ENCODE measurements at places on chromosomes 1 and 21.

DNA sequence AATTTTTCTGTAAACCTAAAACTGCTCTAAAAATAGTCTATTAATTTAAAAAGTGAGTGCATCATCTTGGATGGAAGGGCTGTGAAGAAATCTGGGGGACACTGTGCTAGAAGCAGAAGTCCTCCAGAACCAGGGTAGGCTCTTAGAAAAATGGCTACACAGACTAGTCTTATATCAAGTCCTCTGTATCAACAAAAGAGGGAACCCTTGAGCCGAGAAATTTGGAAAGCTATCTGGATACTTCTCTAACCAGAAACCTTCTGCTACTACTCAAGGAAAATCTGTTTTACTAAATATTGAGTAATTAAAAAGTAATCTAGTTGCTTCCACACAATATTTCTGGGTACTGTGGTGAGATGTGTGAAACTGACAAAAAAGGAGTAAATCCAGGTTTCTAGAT is 92.1 kb downstream of the WDR3 start:
- no peak for DNase-seq

- DNase-seq = peak; percentile 92
Observed at GRCh38 chr1:203795441-203796235, at the start of the genes ZBED6 and ZC3H11A. TSS of gene ZBED6 (plus strand) at chr1:203795623. CDS start at chr1:203797523, 1,900 bp downstream. TSS of gene ZC3H11A (plus strand) at chr1:203795623. CDS start at chr1:203817071, 21,448 bp downstream.

- DNase-seq = no peak
Observed at GRCh38 chr1:246280551-246280950, 226.5 kb downstream of the SMYD3 start.

- no peak for DNase-seq
Observed at GRCh38 chr1:65946376-65946775, 153.7 kb downstream of the PDE4B start.

DNA sequence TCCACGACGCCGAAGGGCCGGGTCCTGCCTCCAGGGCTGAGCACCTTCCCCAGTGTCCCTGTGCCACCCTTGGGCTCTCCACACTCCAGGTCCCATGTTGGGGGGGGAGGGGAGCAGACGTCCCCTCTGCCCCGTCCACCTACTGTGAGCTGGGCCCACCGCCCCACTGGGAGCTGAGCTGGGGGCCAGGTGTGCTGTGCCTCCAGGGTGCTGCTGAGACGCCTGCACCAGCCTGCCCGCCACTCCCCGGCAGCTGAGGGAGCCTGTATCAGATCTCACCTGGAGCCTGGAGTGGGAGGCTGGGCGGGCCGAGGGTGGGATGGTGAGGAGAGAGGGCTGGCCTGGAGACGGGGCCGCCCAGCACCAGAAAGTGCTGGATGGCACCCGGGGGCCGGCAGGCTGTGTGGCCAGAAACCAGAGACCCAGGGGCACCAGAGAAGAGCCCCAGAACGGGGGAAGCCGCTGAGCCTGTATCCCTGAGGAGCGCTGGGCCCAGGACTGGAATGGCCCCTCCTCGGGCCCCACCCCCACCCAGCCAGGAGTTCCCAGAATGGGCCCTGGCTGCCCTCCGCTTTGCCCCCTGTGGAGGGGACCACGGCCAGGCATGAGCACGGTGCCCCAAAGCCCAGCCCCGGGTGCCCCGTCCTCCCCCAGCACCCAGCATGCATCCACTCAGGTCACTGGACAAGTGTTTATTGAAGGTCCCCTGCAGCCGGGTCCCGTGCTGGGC is 3.4 kb downstream of the TNFRSF18 start:
- DNase-seq = no peak

GRCh38 chr1:78619446-78619802 is 824 bp upstream of the IFI44L start:
- DNase-seq = no peak

DNA sequence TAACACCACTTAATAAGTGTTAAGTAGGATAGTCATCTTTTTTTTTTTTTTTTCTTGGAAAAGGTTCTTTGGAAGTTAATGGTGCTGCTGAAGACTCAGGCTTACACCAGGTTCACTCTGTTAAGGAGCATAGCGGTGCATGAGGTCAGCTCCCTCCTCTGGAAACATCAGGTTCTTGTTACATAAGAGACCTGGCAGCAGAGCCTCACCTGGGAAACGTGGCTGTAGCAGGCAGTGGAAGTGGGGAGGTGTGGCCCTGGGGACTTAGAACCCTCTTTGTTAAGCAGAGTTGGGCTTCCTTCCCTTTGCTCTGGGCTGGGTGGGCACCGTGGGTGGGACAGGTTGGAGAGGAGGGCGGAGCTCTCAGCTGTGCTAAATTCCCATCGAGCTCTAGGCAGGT is 104.1 kb downstream of the CNIH3 start:
- no peak for DNase-seq

DNA sequence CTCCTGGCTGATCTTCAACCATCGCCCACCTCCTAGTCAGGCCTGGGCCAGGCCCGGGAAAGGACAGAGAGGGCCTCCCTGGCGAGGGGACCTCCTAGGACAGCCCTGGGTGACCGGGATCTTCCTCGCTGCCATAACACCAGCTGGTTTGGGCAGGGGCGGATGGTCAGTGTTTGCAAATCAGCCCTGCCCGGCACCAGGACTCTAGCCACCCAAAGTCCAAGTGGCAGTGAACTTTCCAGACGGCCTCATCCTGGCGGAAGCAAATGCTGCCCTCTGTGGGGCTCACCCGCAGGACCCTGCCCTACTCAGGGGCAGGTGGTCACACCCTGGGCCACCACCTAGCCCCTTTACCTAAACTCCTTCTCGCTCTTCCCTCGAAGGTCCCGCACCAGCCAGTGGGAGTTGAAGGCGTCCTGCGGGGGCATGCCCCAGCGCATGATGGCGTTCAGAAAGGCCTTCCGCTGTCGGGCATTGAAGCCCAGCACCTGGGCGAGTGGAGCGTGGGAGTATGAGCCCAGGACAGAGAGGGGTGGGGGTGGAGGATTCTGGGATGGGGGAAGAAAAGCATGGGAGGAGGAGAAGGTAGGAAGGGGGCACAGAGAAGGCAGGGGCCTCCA is 55.3 kb downstream of the CHD5 start:
- DNase-seq = no peak

DNA sequence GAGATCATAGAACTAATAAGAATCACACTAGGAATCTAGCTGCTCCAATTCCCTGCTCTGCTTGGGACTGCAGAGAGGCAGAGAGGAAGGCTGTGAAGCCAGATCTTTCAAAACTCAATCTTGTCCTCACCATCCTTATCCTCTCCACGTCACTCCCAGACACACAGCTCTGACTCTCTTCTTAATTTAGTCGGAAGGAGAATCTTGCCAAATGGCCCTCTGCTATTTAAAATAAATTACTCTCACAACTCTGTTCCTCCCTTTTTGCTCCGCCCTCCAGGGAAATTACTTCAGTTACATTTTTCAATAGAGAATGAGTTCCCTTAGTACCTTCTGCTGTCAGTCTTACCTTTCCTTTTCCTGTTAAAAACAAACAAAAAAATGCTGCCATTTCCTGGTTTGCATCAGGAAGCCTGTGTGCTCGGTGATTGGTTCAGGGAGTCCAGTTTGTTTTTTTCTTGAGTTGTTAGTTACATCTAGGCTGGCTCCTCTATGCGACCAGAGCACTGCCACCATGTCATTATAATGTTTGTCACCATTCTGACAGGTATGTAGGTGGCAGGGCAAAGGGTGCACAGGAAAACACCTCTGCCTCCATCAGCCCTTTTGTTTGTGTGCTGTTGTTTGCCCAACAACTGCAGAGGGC is 80.1 kb downstream of the FCRL5 start:
- DNase-seq = no peak

- DNase-seq = peak; percentile 75
Observed at GRCh38 chr21:45981151-45982091, at the start of gene COL6A1. TSS of gene COL6A1 (plus strand) at chr21:45981770. CDS start at chr21:45981851, 81 bp downstream.

DNA sequence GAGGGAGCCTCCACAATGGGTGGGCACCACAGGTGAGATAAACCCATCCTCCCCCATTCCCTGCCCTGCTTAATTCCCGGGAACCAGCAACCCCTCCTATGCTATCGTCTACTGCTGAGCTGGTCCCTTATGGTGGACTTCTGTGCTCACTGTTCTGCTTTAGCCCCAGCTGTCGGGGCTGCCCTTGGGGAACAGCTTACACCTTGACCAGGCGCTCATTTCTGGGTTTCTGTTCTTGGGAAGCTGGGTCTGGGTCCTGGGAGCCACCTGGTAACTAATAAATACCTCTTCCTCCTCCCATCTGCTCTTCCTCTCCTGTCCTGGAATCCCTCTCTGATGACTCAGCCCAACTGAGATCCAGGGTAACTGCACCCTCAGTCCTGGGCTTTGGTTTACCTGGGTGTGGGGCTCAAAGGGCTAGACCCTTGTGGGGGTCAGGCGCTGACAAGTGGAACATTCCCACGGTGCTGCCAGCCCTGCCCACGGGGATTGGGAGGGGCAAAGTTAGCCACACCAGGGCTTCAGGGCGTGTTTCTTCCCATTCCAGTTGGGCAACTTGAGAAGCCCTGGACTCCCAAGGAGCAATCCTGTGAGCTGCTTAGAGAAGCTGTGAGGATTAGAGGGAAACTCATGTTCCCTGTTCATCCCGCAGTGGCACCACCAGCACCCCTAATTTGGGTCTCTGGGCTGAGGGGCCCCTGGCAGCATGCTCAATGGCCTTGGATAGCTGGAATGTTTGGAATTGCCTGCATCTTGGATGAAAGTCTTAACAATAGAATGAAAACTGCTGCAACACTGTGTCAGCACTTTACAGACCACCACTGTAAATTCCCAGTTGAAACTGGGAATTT is 1.6 kb downstream of the PCAT6 start:
- no peak for DNase-seq

DNA sequence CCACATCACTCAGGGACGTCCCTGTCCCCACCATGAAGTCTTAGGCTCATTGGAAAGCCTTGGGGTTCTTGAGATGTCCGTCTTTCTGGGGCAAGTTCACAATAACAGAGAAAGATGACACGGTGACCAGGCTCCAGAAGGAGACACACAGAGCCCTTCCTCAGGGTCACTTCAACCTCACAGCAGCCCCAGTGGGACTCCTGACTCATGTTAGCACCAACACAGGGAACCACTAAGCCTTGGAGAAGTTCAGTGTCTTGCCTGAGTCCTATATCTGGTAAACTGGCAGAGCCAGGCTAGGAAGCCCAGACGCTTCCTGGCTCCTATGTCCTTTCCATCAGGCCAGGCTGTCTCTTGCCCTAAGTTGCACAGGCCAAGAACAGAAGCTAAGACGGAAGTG is 199.1 kb downstream of the HIVEP3 start:
- no peak for DNase-seq

GRCh38 chr1:93694819-93695218 is 13.2 kb upstream of the BCAR3 start:
- no peak for DNase-seq

DNA sequence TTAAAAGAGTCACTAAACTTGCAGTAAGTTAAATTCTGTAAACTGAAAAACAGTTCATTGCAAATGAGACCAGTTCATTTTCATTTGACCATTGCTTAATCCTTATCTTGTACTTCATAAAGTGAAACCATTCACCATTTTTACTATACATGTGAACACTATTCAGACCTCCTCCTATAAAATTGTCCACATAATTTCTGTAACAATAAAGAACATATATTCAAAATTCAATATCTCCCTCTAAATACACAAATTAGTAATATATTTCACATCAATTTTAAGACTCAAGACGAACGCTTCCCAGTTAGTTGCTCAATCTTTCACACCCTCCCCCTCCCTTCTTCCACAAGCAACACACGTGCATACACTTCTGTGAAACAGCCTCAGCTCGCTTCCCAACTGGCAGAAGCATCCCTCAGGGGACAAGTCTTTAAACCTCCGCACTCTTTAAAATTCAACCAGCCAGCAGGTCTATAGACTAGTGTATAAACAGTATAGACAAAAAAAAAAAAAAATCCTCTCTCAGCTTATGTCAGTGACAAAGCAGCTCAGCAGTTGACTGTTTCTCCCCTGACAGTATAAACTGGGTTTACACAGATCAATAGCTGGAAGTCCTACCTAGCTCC is 99.6 kb downstream of the DENND1B start:
- no peak for DNase-seq

- no peak for DNase-seq
Observed at GRCh38 chr1:116478621-116479020, 92.2 kb downstream of the CD58 start.

DNA sequence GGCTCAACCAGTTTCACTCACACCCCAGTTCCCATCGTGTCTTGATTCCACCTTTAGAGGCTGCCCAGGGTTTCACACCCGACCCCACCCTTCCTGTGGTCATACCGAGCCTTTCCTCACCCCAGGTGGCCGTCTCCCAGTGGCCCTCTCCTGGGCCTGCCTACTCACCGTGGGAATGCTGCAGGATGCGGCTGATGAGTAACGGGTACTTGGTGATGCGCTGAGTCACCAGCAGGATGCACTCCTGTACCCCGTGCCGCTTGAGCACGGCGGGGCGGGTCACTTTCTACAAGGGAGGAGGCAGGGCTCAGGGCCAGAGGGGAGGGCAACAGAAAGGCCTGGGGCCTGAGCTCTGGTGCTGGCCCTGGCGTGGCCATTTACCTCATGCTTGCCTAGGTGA is 16.4 kb downstream of the ARHGEF2 start:
- peak; percentile 83 for DNase-seq

DNA sequence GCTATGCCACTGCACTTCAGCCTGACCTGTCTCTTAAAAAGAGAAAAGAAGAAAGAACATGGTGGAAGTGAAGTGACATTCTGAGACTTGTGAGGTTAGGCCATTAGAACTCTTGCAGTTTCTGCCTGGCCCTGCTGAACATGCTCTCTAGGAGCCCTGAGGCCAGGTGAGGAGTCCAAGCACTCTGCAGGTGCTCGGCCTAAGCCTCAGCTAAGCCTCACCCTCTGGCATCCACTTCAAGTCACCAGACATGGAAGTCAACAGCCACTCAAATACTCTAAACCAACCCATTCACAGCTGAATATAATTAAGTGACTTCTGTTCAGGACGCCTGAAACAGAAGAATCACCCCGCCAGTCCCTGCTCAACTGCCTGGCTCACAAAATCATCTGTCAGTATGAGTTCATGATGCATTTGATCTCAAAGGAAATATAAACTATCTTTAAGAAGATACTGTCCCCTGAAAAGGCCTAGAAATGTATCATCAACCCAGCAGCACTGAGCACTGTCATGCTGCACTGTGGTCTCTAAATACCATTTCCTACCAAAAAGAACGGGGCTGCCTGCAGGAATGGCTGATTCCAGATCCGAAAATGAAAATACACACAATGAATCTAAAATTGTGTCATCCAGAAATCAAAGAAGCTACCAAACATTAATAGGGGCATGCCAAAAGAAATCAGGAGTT is 118.8 kb downstream of the PSMG1 start:
- no peak for DNase-seq

DNA sequence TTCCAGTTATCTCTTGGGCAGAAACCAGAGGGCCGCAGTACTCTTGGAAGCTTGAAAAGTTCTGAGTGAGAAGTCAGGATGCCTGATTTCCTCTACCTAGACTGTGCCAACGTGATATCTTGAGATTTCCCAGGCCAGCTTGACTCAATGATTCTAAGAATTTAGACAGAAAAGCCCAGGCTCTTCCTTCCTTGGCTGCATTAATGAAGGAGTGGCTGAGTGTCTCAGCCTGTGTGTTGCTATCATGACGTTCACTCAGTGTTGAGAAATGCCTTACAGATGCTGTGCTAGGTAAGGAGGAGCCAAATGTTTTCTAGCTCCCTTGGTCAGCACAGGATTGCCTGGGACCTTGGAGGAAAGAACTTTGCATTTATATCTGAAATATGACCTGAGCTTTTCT is 454.1 kb upstream of the USP24 start:
- DNase-seq = peak; percentile 37

GRCh38 chr1:242886137-242886536 is 361.6 kb upstream of the PLD5 start:
- DNase-seq = no peak

GRCh38 chr1:198829356-198829755 is 190.5 kb downstream of the PTPRC start:
- DNase-seq = no peak

Data from AG09309 (cell line).